HL-60 (cell line): ENCODE measurements at places on chromosomes 3 and 15.

- no peak for DNase-seq
Observed at GRCh38 chr15:25178835-25179672, 224.3 kb downstream of the SNRPN start.

- DNase-seq: no peak
Observed at GRCh38 chr3:123379041-123379830, 69.7 kb downstream of the ADCY5 start.

GRCh38 chr15:56869573-56869972 is 48.9 kb upstream of the TCF12 start:
- DNase-seq: peak; percentile 51

- no peak for DNase-seq
Observed at GRCh38 chr3:65166531-65166930, 478.7 kb upstream of the ADAMTS9 start.

- DNase-seq: no peak
Observed at GRCh38 chr3:170424879-170425278, 6.2 kb downstream of the CLDN11 start.

GRCh38 chr15:41648770-41649169 is 11.4 kb upstream of the MGA start:
- no peak for DNase-seq

DNA sequence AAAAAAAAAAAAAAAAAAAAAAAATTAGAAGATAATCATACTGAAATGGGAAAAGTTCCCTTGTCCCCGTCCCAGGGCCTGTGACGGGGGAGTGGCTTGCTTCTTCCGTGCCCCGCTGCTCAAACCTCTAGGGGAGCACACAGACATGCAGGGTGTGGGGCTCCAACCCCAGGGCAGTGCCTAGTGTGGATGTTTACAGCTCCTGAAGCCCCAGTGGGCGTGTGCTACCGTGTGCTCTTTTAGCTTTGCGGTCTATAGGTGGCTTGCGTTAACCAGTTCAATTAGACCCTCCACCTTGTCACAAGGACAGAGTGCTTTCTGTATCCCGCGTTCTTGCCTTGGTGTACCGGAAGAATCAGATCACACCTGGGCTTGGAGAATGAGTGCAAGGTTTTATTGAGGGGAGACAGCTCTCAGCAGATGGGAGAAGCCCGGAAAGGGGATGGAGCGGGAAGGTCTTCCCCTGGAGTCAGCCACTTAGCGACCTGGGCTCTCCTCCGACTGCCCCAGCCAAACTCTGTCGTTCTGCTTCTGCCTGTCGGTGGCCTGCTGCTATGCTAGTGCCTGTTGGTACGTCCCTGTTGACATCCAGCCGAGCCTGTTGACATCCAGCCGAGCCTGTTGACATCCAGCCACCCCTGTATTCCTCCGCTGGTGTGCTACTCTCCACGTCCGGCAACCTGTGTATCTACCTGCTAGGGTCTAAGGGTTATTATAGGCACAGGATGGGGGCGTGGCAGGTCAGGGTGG is 569.8 kb downstream of the VGLL3 start:
- no peak for DNase-seq

- DNase-seq: no peak
Observed at GRCh38 chr3:172104471-172105072, 65.2 kb downstream of the FNDC3B start.
